ENCODE measurements at places on chromosomes 2 and 18.

DNA sequence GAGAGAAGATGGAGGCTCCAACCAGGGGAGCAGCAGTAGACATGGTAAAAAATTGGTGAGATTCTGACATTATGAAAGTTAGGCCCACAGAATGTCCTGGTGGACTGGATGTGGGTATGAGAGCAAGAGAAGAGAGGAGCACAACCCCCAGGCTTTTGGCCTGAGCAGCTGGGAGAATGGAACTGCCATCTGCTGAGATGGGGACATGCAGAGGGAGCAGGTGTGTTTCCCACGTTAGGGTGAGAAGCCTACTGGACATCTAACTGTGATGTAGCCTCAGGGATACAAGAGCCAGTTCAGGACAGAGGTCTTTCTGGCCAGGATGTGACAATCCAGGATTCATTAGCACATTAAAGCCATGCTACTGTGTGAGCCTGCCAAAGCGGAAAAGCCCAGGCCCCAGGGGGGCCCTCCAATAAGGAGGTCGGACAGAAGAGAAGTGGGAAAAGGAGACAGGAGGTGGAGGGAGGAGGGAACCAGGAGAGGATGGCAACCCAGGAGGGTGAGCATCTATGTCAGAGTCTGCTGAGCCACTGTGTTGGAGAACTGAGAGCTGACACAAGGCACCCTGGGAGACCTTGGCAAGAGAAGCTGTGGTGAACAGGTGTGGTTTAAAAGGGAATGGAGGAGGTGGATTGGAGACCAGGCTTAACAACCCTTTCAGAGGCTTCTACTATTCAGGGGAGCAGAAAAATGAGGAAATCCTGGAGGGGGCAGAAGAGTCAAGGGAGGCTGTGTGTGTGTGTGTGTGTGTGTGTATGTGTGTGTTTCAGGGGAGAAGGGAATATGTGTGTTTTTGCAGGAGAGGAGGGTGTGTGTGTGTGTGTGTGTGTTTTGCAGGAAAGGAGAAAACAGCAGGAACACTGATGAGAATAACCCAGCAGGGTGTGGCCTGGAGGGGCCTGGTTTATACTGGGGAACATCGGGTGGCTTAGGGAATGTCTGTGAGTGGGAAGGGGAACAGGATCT lies 10.5 kb downstream of the CYB5A start:
- peak; percentile 24 for DNase-seq

GRCh38 chr2:157627594-157628476 lies 829 bp downstream of the ACVR1C start:
- DNase-seq: peak; percentile 22

- no peak for DNase-seq
Observed at GRCh38 chr2:163401481-163401880, 334.3 kb downstream of the FIGN start.

GRCh38 chr18:61732854-61733253 lies 160.0 kb downstream of the RNF152 start:
- no peak for DNase-seq

DNA sequence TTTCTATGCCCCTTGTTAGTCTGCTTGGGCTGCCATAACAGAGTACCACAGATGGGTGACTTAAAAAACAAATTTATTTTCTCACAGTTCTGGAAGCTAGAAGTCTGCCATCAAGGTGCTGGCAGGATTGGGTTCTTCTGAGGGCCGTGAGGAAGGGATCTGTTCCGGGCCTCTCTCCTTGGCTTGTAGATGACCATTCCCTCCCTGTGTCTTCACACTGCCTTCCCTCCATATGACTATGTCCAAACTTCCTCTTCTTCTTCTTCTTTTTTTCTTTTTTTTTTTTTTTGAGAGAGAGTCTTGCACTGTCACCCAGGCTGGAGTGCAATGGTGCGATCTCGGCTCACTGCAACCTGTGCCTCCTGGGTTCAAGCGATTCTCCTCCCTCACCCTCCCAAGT lies 13.1 kb upstream of the CCNYL1 start:
- DNase-seq: no peak

- no peak for DNase-seq
Observed at GRCh38 chr2:67039058-67039457, 358.1 kb upstream of the ETAA1 start.

DNA sequence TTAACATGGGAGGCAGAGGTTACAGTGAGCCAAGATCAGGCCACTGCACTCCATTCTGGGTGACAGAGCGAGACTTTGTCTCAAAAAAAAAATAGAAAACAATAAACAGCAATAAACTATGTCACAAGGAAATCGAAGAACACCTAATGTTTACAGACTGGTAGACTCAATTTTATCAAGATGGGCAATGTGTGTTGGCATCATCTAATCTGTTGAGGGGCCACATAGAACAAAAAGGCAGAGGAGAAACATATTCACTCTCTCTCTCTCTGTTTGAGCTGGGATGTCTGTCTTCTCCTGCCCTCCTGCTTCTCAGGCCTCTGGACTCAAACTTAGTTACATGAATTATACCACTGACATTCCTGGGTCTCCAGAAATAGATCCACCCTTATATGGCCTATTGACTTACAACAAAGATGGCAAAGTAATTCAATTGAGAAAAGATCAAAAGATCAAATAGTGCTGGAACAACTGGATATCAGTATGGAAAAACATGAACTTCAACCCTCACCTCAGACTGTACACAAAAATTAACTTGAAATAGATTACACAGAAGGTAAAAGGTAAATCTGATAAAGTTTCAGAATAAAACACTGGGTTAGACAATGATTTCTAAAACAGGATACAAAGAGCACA lies 703.8 kb upstream of the CRIM1 start:
- no peak for DNase-seq

DNA sequence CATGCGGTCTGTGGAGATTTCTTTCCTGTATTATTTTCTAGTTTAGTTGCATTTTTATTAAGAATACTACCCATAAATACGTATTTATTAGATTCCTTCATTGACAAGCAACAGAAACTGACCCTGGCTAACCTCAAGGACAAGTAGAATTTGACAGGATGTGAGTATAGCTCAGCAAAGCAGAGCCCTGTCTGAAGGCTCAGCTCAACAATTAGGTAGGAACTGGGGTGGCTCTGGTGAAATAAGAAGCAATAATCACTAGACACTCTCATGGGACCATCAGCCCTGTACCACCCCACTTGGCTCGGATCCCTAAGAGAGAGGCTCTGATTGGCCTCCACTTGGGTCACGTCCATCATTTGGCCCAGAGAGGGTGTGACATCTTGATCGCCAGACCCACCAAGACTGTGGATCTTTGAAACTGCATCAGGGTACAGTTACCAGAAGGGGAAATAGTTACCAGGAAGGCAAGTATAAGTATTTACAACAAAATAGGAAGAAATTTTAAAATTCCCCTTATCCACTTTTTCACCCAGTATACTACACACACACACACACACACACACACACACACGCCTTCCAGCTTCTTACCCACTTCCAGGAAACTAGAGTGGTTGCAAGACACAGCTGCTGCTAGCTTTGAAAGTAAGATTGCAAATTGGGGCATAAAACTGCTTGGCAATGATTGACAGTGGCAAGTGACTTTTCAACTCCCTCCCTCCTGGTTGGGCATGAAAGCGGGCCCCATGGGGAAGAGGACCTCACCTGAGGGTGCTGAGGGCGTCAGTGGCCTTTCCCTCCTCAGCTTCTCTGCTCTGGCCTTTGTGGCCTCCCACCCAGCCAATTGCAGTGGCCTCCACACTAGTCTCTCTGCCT lies 41.8 kb downstream of the KCTD18 start:
- no peak for DNase-seq

DNA sequence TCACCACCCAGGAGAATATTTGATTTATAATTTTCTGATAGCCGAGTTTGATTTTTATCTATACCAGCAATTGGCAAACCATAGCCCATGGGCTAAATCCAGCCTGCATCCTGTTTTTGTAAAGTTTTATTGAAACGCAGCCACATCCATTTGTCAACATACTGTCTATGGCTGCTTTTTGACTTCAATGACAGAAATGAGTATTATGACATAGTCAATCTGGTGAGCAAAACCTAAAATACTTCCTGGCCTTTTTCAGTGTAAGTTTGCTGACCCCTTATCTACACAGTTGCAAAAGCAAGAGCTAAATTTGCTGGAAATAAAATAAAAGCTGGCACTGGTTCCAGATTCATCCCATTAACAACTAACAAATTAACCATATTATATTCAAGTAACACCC lies 79.8 kb upstream of the SLC25A52 start:
- DNase-seq: no peak

GRCh38 chr2:226267516-226268289 lies 531.9 kb downstream of the IRS1 start:
- DNase-seq: no peak

DNA sequence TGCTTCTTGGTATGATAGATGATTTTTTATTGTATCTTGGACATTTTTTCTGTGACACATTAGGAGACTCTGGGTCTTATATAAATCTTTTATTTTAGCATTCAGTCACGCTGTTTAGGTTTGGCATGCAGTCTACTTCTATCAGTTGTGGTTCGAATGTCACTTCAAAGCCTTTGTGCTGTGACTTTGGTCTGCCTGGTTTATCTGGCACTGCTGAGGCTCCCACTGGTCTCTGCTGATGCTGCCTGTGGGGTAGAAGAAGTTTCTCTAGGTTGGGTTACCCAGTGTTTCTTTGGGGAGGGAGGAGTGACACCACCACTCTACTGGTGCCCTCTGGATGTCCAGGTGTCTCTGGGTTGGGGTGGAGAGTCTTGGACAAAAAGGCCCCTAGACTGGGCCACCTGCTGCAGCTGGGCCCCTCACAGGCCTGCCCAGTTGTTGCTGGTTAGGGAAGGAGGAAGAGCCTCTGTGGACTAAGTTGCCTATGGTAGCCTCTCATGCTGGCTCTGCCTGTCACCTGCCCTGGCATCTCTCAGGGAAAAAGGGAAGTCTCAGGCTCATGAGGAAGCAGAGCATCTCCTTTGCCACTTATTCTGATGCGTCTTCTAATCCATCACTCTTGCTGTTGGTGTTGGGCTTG lies 115.4 kb upstream of the HS6ST1 start:
- DNase-seq: no peak

GRCh38 chr2:196902828-196903227 lies 23.7 kb downstream of the PGAP1 start:
- DNase-seq: no peak

DNA sequence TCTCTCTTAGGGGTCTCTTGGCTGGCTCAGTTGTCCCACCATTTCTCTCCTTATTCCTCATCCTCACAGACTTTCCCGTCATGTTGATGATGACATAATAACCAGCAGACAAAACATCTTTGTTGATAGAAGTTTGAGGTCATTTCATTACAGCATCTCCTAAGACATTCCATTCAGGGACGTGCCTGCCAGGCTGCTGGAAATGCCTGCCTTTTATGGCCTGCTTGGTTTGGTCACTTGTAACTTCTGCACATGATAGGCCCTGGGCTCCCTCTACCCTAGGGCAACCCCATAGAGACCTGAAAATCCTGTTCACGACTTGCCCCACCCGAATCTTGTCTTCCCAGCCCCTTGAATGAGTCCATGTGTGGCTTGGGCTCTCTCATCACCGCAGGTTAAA lies 81.7 kb downstream of the SDC1 start:
- DNase-seq: no peak

- DNase-seq: no peak
Observed at GRCh38 chr18:23824669-23825068, 135.4 kb downstream of the LAMA3 start.

DNA sequence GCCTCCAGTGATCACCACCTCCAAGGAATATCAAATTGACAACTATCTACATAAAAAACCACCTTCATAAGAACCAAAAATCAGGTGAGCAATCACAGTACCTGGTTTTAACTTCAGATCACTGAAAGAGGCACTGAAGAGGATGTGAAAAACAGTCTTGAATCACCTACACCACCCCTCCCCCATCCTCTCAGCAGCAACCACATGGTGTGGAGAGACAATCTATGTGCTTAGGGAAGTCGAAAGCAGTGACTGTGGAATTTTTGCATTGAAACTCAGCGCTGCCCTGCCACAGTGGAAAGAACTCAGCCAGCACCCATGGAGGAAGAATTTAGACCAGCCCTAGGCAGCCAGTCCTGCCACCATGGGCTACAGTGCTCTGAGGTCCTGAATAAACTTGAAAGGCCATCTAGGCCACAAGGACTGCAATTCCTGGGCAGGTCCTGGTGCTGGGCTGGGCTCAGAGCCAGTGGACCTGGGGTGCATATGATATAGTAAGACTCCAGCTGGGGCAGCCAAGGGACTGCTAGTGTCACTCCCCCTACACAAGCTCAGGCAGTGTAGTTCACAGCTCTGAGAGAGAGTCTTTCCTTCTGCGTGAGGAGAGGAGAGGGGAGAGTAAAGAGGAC lies 75.6 kb downstream of the ATL2 start:
- no peak for DNase-seq

DNA sequence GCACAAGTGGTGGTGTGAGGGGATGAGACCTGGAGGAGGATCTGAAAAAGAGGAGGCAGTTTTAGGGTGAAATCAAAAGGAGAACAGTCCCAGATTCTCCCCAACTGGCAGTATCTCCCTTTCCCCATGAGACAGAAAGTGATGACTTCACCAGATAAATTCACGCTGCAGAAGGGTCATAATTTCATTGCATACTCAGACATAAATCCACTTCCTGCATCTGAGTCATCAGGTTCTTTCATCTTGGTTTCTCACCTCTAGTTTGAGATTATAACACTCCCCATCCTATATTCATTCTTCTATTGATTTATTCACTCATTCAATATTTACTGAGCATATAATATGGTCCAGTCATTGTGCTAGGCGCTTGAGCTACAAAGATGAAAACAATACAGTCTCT lies 64.7 kb downstream of the CCDC148 start:
- no peak for DNase-seq

DNA sequence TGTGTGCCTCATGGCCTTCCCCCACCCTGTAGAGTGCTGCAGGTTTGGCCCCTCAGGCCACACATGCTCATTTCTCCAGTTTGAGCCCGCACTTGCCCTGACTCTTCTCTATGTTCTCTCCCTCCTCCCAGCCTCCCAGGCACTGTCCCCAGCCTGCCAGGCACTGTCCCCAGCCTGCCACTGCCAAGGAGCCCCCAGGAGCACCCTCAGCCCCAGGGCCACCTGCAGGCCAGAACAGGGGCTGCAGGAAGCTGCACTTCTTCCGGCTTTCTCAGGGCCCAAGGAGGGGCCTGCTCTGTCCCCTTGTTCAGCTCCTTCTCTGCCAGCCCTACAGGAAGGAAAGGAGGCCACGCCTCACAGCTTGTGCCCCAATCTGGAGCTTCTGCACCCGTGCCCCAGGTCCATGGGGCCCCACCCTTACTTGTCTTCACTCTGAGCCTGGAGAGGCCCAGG lies 31.6 kb downstream of the CYP26B1 start:
- no peak for DNase-seq

GRCh38 chr18:62938487-62938886 lies 223.1 kb downstream of the PHLPP1 start:
- no peak for DNase-seq

DNA sequence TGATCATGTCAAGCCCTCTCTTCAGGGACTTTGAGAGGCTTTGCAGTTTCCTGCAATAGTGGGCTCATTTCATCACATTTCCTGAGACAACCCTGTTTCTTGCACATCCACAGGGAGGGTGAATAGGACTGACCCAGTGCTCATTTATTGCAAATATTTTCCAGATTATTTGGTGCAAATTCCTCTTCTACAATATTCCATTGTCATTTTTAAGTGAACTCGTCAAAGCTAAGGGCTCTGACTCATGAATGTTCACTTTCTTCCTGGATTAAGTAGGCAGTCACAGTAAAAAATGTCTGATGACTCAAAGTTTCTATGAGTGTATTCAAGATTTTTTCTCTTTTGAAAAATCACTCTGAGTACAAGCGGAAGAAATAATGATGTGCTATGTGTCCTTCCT lies 225.5 kb upstream of the GALNT5 start:
- DNase-seq: no peak
